ENCODE measurements at places on chromosomes 5 and 9.

- no peak for DNase-seq
Observed at GRCh38 chr9:7324152-7324598, 475.4 kb downstream of the DMAC1 start.

DNA sequence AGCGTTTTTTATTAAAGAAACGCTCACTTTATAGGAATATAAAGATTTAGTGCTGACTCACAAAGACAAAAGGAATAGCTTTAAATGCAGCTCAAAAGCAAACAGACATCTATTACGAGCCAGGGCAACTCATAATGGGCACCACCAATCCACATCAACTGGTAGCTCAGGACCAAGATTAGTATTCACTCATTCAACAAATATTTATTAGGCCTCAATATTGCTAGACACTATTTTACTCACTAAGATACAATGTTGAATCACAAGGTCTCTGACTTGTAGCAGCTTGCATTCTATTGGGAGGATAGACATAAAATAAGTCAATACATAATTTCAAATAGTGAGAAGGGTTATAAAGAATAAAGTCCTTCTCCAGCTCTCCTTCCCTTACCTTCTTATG is 8.0 kb upstream of the MAN2A1 start:
- no peak for DNase-seq

DNA sequence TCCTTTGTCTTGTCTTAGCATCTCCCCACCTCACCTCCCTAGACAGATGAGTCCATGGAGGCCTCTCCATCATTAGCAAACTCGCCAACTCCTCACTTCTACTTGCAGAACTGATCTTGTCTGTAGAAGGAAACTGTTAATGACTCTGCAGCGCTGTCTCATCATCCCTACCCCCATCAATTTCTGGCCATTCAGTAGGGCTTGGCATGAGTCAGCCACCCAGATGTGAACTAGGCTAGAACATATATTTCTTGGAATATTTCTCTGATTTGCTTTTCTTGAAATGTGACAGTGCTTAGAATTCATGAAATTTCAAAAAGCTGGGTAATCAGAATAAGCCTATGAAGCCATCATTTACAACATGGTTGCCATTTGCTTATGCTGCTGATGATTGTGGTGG is 1125.0 kb upstream of the DMAC1 start:
- DNase-seq: no peak

- DNase-seq: peak; percentile 40
Observed at GRCh38 chr5:179732918-179733771, 523 bp downstream of the MAML1 start.

DNA sequence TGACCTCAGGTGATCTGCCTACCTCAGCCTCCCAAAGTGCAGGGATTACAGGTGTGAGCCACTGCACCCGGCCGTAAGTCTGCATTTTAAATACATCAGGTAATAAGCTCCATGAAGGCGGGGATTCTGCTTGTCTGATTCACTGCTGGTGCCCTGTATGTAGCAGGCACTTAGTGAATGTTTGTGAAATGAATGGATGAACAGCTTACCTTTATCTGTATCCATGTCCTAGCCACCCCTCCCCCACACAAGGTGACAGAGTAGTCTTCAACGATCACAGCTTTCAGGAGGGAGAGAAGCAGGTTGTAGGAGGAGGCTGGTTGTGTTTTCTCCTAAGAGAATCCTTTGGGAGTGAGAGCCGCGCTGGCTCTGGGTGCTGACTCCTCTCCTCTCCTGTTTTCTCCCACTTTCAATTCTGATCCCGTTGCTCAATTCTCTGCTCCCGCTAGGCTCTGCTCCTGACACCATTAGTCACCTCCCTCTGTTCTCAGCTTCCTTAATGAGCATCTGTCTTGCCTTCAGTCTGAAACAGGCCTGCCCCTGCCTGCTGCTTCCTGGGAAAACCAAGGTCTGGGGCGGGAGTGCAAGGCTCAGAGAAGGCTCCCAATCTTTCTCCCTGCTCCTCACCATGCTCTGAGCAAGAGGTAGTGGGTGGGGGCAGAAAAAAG is 88.8 kb upstream of the CTNNA1 start:
- no peak for DNase-seq

GRCh38 chr5:154197801-154198491 is 7.4 kb downstream of the GALNT10 start:
- peak; percentile 30 for DNase-seq

- no peak for DNase-seq
Observed at GRCh38 chr5:52710972-52711596, 76.6 kb upstream of the ITGA1 start.

DNA sequence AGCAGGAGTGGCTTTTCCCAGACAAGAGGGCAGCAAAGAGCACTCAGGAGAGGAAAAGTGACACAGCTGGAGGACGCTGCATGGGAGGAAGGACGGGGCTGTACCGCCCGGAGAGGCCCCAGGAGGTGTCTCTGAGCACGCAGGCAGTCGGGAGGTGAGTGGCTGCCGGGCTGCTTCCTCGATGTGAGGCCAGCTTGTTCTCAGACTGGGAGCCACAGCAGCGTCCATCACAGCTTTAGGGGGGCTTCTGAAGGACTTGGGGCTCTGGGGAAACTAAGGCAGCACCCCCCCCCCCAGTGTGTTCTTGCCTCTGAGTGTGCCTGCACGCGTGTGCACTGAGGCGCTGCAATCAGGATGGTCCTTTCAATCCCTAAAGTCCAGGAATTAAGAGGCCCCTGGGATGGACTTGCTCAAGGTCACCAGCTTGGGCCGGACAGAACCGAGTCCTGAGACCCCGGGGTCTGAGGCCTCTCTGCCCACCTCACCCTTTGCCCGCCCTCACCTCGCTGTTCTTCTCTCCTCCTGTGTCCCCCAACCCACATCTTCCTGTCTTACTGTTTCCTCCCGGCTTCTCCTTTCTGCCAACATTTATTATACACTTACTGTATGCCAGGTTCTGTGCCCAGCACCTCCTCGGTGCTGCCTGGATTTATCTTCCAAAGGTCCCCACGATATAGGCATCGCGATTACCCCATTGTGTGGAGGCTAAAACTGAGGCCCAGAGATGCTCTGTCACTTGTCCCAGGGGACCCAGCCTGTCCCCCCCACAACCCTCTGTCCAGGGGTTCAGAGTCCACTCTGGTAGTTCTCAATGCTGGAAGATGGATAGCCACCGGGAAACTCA is 32.9 kb downstream of the FAM163B start:
- no peak for DNase-seq

All from hematopoietic multipotent progenitor cell treated with erythropoietin and hydrocortisone succinate and interleukin-3 and kit ligand, for 15 days (in vitro differentiated cells).